Stimulated activated CD8-positive, alpha-beta memory T cell treated with anti-CD3 and anti-CD28 coated beads, Interleukin-4, amount 100 ng/mL, for 4 hours (primary cell): ENCODE measurements at places on chromosomes 3 and 15.

GRCh38 chr15:89857673-89858072 is 36.1 kb downstream of the AP3S2 start:
- DNase-seq: no peak

- no peak for DNase-seq
Measured at GRCh38 chr3:37377670-37378069, 203.3 kb upstream of the LRRFIP2 start.

DNA sequence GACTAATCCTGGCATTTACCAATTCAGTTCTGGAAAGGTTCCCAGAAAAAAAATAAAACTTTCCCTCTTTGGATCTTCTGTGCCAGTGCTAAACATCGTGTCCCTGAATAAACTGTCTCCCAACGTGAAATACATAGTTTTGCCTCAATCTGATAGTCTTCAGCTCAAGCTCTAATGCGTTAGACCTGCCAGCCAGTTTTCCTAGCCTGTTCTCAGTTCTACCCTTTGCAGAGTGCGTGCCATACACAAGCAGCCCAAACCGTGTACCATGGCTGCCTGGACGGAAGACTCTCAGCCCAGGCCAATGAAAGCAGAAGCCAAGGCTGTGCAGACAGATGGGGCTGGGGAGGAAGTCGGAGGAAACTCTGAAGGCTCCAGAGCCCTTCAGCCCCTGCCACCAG is 11.4 kb upstream of the OCA2 start:
- DNase-seq: no peak

- no peak for DNase-seq
Measured at GRCh38 chr3:186333256-186333655, 28.8 kb downstream of the DGKG start.
